ENCODE measurements at places on chromosomes 12 and 14.

GRCh38 chr14:72774894-72775620 is 118.8 kb downstream of the DPF3 start:
- no peaks in the 10 kb centered on the region for H3K27me3 ChIP-seq
- no peaks in the 10 kb centered on the region for H3K36me3 ChIP-seq
- no peak overlapping the region for H3K4me3 ChIP-seq
- H3K27ac ChIP-seq, result no peak overlapping the region
- no peaks in the 10 kb centered on the region for H3K4me1 ChIP-seq
- DNase-seq, result no peak

GRCh38 chr14:52012635-52013034 is 23.3 kb downstream of the RTRAF start:
- H3K4me3 ChIP-seq, result no peak overlapping the region
- no peak overlapping the region for H3K27ac ChIP-seq
- peaks cover 3% of the 10 kb centered on the region for H3K4me1 ChIP-seq
- DNase-seq, result no peak

GRCh38 chr14:92892589-92892988 is 30.4 kb upstream of the CHGA start:
- H3K27ac ChIP-seq, result no peak overlapping the region
- H3K27me3 ChIP-seq, result no peaks in the 10 kb centered on the region
- no peaks in the 10 kb centered on the region for H3K36me3 ChIP-seq
- no peaks in the 10 kb centered on the region for H3K4me1 ChIP-seq

GRCh38 chr12:22046968-22047390 is 961 bp downstream of the CMAS start:
- H3K27me3 ChIP-seq, result no peaks in the 10 kb centered on the region
- H3K27ac ChIP-seq, result no peak overlapping the region

- no peak for DNase-seq
- H3K27me3 ChIP-seq, result no peaks in the 10 kb centered on the region
- H3K4me1 ChIP-seq, result peaks cover 2% of the 10 kb centered on the region
- H3K27ac ChIP-seq, result no peak overlapping the region
- H3K4me3 ChIP-seq, result no peak overlapping the region
These were observed 141.0 kb upstream of the OVCH1 start for GRCh38 chr12:29638528-29638927.

DNA sequence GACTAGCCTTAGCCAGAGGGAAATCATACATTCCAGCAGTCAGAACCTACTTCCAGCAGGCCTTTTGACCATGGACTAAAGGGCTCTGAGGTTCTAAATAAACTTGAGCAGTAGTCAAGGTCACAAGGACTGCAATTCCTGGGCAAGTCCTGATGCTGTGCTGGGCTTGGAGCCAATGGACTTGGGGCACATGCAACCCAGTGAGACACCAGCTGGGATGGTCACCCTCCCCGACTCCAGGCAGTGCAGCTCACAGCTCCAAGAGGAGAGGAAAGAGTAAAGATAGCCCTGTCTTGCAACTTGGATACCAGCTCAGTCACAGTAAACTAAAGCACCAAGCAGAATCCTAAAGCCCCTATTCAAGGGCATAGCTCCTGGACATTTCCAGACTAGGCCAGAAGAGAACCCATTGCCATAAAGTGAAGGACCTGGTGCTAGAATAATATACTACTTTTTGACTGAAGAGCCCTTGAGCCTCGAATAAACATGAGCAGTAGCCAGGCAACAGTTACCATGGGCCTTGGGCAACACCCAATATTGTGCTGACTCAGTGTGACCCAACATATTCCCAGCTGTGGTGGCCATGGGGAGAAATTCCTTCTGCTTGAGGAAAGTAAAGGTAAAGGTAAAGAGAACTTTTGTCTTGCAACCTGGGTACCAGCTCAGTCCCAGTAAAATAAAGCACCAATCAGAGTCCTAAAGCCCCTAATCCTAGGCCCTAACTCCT is 226.2 kb upstream of the CLEC14A start:
- H3K27ac ChIP-seq, result no peak overlapping the region
- no peaks in the 10 kb centered on the region for H3K36me3 ChIP-seq
- H3K27me3 ChIP-seq, result no peaks in the 10 kb centered on the region
- H3K4me1 ChIP-seq, result no peaks in the 10 kb centered on the region
- H3K4me3 ChIP-seq, result no peak overlapping the region
- no peak for DNase-seq

DNA sequence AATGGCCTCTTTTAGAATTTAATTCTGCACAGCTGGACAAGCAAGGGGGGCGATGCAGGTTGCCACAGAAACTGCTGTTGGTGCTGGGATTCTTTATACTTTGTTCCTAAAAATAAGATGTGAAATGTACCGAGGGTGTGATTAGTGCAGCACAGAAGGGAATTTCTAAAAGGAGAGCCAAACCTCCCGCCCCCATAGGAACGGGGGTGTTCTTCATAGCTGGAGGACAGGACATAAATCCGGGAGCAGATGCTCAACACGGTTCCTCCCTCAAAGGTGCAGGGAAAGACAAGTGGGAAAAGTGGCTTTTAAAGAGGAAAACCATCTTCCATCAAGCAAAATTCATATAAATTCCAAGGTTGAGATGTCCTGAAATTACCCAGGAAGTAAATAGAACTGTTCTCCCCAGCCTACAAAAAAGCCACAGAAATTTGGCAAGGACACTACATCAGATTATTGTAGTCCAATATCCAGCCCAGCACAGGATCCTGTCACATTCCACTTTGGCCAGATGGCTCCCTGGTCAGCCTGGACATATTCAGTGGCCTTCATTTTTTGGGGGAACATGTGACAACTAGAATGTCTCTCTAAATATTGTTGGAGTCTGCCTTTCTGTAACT is 51.4 kb upstream of the TMX1 start:
- no peaks in the 10 kb centered on the region for H3K36me3 ChIP-seq
- H3K4me1 ChIP-seq, result no peaks in the 10 kb centered on the region
- no peak overlapping the region for H3K27ac ChIP-seq
- H3K27me3 ChIP-seq, result no peaks in the 10 kb centered on the region
- H3K4me3 ChIP-seq, result no peak overlapping the region
- DNase-seq, result no peak

DNA sequence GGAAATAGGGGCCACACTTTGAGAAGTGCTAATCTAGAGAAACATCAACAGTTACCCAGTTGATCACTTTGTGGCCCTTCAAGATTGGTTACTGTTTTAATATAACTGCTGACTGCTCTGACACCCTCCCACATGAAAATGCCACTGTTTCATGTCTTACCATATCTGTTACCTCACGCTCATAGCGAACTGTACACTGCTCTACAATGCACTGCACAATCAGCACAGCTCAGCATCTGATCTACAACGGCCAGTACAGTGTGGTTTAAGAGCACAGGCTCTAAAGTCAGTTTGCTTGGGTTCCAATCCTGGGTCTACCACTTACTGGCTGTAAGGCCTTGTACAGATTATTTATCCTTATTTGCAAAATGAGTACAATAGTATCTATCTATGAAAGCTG is 39.1 kb downstream of the SPPL3 start:
- DNase-seq, result no peak
- H3K36me3 ChIP-seq, result no peaks in the 10 kb centered on the region
- H3K4me1 ChIP-seq, result no peaks in the 10 kb centered on the region
- no peak overlapping the region for H3K27ac ChIP-seq
- no peak overlapping the region for H3K4me3 ChIP-seq

- H3K27ac ChIP-seq, result no peak within 1 kb of the TSS
- H3K4me3 ChIP-seq, result peak within 1 kb of the TSS; percentile 57
- H3K27me3 ChIP-seq, result peaks cover 4% of the 10 kb centered on the region
These were observed at the start of gene SRRM4 for GRCh38 chr12:118981285-118982211. SRRM4 (plus strand) TSS chr12:118981541; CDS start chr12:118981883, 342 bp downstream.

GRCh38 chr14:92507174-92507768 is 6.3 kb upstream of the RIN3 start:
- H3K4me3 ChIP-seq, result no peak overlapping the region
- no peaks in the 10 kb centered on the region for H3K36me3 ChIP-seq
- no peaks in the 10 kb centered on the region for H3K27me3 ChIP-seq
- H3K27ac ChIP-seq, result no peak overlapping the region
- 0 out of 2 replicates have a peak, but pooled peaks cover 2% of the 10 kb centered on the region for H3K4me1 ChIP-seq
- DNase-seq, result no peak

DNA sequence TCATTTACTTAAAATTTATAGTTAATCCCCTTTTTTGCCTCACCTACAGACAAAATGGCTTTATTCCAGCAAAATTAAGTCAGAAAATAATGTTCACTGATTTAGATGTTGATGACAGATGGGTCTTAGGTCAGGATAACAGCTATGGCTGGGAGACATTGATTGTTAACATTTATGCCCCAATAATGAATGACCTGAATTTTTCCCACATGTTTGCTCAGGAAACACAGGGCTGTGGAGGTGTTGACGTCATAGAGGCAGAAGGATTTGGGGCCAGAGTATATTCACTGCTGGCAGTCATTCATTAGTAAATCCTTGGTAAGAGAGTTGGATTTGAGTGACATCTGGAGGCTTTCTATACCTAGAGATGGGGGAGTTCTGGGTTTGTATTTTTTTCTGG is 121.3 kb downstream of the PDE3A start:
- no peaks in the 10 kb centered on the region for H3K27me3 ChIP-seq
- H3K27ac ChIP-seq, result no peak overlapping the region
- no peak overlapping the region for H3K4me3 ChIP-seq
- peaks cover 4% of the 10 kb centered on the region for H3K4me1 ChIP-seq

- DNase-seq, result no peak
- peaks cover 2% of the 10 kb centered on the region for H3K36me3 ChIP-seq
- H3K27me3 ChIP-seq, result no peaks in the 10 kb centered on the region
- H3K27ac ChIP-seq, result no peak overlapping the region
- H3K4me3 ChIP-seq, result no peak overlapping the region
These were observed 110.9 kb upstream of the DNM1L start for GRCh38 chr12:32568228-32568627.

GRCh38 chr12:46549527-46550265 is 177.1 kb upstream of the SLC38A2 start:
- no peak overlapping the region for H3K4me3 ChIP-seq
- H3K27ac ChIP-seq, result no peak overlapping the region
- no peaks in the 10 kb centered on the region for H3K4me1 ChIP-seq
- H3K27me3 ChIP-seq, result no peaks in the 10 kb centered on the region

DNA sequence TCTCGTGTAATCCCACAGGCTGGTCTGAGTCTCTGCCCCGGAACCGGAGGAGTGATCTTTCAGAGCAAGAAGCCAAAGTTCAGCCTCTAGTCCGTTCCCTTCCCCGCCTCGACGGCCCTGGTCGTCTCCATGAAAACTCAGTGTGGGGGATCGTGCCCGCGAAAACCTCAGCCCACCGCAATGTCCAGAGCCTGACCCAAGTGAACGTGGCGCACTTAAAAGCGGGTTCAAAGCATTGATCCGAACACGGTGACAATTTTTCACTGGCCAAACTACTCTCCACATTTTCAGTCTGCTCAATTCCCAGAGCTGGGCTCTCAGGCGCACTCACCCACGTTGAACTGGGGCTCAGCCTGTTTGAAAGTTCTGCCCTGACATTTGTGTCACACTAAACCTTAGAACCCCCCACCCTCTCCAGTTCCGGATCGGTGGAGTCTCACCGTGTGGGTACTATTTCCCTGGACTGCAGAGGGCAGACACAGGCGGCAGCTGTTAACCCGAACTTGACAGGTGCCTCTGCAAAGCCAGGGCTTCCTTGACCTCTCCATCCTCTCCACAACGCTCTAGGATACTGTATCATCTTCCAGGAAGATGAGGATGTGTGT is 886 bp upstream of the PRICKLE1 start:
- H3K27me3 ChIP-seq, result peaks cover 17% of the 10 kb centered on the region
- no peak for DNase-seq
- H3K4me1 ChIP-seq, result no peaks in the 10 kb centered on the region
- H3K27ac ChIP-seq, result no peak overlapping the region
- no peaks in the 10 kb centered on the region for H3K36me3 ChIP-seq

GRCh38 chr12:43011383-43011926 is 421.9 kb upstream of the PRICKLE1 start:
- H3K27ac ChIP-seq, result no peak overlapping the region
- H3K4me3 ChIP-seq, result no peak overlapping the region
- H3K27me3 ChIP-seq, result no peaks in the 10 kb centered on the region
- H3K36me3 ChIP-seq, result no peaks in the 10 kb centered on the region

DNA sequence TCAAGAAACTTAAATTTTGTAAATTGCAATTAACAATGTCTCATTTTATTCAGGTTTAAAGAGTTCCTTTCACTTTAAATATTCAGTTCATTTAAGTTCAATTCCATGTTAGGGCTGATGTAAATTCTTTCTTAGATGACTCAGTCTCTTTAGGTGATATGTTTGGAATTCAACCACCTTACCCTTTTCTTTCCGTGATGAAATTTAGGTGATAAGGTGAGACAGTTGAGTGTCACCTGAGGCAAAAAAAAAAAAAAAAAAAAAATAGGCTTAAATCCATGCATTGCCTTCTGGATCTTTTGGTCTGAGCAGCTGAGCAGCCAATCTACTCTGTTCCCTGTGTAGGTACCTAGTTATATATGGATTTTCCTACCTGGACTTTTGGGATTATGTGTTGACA is 299.5 kb downstream of the DAD1 start:
- DNase-seq, result no peak
- peaks cover 2% of the 10 kb centered on the region for H3K4me1 ChIP-seq
- H3K27me3 ChIP-seq, result no peaks in the 10 kb centered on the region

- no peaks in the 10 kb centered on the region for H3K36me3 ChIP-seq
- no peak for DNase-seq
- no peaks in the 10 kb centered on the region for H3K27me3 ChIP-seq
- H3K4me3 ChIP-seq, result no peak overlapping the region
- no peak overlapping the region for H3K27ac ChIP-seq
These were observed 15.3 kb upstream of the DGLUCY start for GRCh38 chr14:91098591-91098990.

GRCh38 chr12:89370850-89371249 is 18.5 kb upstream of the DUSP6 start:
- H3K36me3 ChIP-seq, result no peaks in the 10 kb centered on the region
- H3K27me3 ChIP-seq, result no peaks in the 10 kb centered on the region
- H3K4me3 ChIP-seq, result no peak overlapping the region
- DNase-seq, result no peak
- no peaks in the 10 kb centered on the region for H3K4me1 ChIP-seq

DNA sequence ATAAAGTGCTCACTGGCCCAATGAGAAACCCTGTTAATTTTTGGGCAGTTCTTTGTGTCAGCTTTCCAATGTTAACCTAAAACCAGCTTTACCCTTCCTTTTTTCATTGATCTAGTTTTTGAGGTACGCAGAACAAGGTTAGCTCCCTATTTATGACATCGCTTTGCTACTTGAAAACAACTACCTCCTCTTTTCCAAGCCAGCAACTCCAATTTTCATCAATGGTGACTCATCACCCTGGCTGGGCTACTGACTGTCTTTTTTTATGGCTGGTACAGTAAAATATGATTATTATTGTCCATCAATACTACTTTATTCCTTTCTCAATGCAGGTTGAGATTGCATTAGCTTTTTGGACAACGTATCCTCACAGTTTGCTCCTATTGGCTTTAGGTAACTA is 22.5 kb upstream of the AKAP6 start:
- DNase-seq, result no peak
- no peaks in the 10 kb centered on the region for H3K27me3 ChIP-seq
- H3K27ac ChIP-seq, result no peak overlapping the region
- no peak overlapping the region for H3K4me3 ChIP-seq

- DNase-seq, result no peak
- peaks cover 8% of the 10 kb centered on the region for H3K4me1 ChIP-seq
- no peaks in the 10 kb centered on the region for H3K27me3 ChIP-seq
- no peaks in the 10 kb centered on the region for H3K36me3 ChIP-seq
These were observed 10.2 kb downstream of the VASH1 start for GRCh38 chr14:76771437-76771980.
